ENCODE measurements at places on chromosomes 3 and 15.

DNA sequence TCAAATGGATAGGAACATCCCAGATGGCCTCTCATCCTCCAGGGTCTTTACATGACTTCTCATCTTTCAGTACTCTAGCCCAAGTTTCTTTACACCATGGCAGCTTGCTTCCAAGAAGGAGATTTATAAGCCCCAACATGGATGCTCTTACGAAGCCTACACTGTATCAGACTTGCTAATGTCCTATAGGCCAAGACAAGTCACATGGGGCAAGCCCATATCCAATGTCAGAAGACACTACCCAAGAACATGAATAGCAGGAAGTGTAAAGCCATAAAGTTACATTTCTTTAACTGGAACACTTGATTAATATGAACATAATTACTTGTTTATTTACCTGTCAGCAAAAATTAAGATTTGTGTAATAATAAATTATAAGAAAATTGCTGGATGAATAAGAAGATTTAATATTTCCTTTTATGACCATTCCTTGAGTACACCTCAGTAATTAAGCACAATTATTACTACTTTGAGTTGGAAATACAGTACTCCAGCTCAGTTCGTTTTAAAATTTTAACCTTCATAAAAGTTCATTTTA is 5.1 kb downstream of the SPESP1 start:
- DNase-seq, result no peak

DNA sequence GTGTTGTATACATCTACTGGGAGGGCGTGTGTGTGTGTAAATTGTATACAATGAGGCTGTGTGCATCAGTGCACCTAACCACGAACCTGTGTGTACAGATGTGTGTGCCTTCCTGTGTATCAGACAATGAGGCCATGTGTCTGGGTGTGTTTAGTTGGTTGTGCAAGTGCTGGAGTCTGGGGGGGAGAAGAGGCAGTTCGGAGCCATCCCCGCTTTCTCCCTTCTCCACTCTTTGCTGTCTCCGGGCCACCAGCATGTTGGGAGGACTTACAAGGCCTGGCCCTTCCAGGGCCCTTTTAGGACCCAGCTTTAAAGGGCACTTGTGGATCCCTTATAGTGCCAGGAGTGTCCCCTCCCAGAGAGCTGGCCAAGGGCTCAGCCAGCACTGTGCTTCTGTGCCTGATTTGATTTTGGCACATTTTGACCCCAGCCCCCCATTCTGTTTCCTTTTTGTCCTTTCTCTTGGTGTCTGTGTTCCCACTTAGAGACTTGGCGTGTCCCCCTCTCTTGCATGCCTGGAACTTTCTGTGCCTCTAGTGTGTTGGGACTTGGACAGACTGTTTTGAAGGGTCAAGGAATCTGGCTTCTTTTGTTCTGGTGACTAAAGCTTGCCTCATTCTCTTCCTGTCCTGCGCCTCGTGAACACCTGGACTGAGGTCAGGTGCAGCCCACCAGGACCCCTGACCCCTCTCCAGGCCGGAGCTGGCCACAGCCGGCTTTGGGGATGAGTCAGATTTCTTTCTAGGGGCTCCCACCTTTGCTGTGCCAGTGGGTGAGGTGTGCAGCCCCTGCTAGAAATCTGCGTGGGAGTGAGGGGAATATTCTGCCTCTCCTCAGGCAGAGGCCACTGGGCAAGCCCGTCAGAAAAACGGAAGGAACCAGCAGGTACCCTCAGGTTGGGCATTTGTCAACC is 1.5 kb downstream of the CTDSPL start:
- DNase-seq, result no peak

DNA sequence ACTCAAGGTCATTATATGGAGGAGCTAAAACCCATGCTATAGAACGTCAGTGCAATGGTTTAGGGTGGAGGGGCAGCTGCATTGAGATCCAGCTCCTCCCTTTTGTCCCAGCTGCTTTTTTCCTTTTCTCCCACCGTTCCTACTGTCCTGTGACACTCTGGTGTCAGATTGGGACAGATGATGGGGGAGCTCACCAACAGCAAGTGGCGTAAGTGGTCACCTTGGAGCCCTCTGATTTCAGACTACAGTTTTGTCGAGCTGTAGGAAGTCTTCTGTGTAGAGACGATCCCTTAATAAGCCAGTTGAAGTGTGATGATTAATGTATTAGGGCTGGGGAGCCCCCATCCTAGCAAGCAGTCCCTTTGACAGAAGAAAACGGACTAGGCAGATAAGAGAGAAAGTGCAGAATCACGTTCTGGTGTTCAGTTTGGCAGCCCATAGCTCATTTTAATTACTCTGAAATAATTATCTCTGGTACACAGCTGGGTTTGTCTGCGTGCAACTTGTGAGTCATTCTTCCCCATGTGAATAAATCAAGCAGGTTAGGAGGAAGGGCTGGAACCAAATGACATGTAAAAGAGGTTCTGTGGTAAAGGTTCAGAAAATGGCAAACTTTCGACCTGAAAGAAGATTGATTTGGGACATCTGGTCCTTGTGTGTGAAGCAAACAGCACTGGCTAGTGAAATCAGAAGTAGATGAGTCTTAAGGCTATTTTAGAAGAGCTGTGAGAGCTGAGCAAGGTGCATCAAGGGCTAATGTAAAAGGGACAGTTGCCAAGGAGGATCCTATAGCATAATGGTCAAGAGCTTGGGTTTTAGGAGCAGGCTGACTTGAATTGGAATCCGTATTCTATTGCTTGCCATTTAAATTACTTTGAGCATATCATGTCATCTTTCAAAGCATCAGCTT is 241.4 kb downstream of the EDEM1 start:
- DNase-seq, result no peak

- no peak for DNase-seq
These were observed 1.9 kb downstream of the NFKBIZ start for GRCh38 chr3:101851072-101851770.

Measured in coronary artery (tissue), 2 donors.